Activated T-helper 1 cell treated with anti-CD3 and anti-CD28 coated beads, Interleukin-12 subunit alpha, Interleukin-12 subunit beta, Interleukin-2, Interleukin-4 antibody, amounts not matched to agents 30 ng/mL and 10 ng/mL and 1 ng/mL, durations not matched to agents 14 hours and 24 hours and 36 hours (primary cell): ENCODE measurements at places on chromosomes 2 and 18. TPM values are rescaled to one million over a fixed set of nuclear protein-coding genes. Genes with fewer than 3 reads are reported as not detected.

Gene FSHR
- total RNA-seq: not detected in 2 replicates

Gene NXPH2
- total RNA-seq: not detected in 2 replicates

Gene ASPRV1
- 0.44 and 0.91 TPM in 2 replicates for total RNA-seq

Gene SERPINB7
- total RNA-seq: not detected in 2 replicates

Gene ME2
- 122 and 129 TPM in 2 replicates for total RNA-seq

Gene DPP10
- total RNA-seq: not detected in 2 replicates

Gene NOL4
- not detected in 2 replicates for total RNA-seq

Gene QPCT
- total RNA-seq: 1.6 and 3.8 TPM in 2 replicates

Gene MFSD2B
- 0.12 TPM in 1 of 2 replicates, not detected in the other for total RNA-seq

Gene IL1A
- 7.5 and 7.8 TPM in 2 replicates for total RNA-seq

Gene GALNT13
- total RNA-seq: not detected in 2 replicates

Gene M1AP
- total RNA-seq: 0.10 TPM in 1 of 2 replicates, not detected in the other
